Stimulated activated CD8-positive, alpha-beta memory T cell treated with anti-CD3 and anti-CD28 coated beads, Interleukin-4, amount 100 ng/mL, for 24 hours (primary cell): ENCODE measurements at places on chromosomes 5 and 9.

DNA sequence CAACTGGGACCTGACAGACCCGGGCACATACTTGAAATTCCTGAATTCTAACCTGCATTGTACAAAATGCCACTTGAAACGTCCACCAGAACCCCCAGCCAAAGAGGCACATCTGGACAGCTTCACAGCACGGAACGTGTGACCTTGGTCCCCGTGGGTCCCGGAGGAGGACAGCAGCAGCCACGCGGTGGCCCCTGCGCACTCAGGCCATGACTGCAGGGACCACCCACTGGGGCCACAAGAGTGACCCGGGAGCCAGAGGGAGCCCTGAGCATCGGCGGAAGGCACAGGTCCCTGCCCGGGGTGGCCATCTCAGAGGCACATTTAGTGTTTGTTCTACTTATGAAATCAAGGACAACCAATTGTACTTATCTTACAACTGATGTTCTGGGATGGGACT lies 2.1 kb upstream of the SNAPC4 start:
- no peak for DNase-seq

DNA sequence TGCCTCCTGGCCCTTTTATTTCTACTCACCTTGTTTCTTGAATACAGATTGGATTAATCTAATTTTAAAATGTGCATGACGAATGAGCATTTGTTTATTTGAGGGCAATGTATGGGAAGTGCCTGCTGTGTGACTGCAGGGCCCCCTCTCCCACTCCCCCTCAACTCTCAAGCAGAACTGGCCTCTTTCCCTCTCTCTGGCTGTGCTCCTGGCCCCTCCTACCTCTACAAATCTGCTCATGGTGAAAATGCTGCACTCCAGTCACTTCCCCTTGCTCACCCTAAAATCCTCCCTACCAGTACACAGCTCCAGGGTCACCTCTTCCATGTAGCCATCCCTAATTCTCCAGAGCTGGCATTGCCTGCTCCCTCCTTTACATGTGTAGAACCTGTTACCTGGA lies 17.2 kb upstream of the NDST1 start:
- no peak for DNase-seq

DNA sequence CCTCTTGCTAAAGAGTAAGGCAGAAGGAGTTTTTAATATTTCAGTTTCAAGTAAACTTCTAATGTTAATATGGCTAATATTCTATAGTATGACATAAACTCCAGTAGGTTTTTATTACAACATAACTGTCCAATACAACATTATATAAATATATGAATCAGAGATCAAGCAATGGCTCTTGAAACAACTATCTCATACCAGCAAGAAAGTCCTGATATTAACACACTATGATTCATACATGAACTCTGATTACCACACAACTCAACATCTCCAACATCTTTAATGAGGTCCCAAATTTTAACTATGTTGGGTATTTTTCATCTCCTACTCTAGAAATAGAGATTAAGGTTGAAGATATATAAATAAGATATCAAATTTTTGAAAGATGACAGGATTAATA lies 878.3 kb downstream of the TLE1 start:
- DNase-seq: no peak

- no peak for DNase-seq
Observed at GRCh38 chr5:60529001-60529400, 171.0 kb downstream of the DEPDC1B start.

DNA sequence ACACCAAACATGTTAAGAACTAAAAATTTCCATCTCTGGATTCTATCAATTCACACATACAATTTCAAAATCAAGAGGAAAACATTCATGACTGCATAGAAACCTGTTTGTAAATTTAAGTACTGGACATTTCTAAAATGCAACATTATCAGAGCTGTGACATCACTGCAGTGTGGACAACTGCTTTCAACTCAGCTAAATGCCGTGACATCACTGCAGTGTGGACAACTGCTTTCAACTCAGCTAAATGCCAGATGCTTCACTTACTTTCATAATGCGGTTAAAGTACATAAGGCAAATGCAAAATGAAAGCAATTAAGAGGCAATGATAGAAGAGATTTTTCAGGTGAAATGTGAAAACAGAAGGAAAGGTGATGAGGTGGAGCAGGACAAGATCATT lies 161.5 kb downstream of the ARL15 start:
- DNase-seq: no peak

GRCh38 chr9:133952598-133953550 lies 39.2 kb downstream of the VAV2 start:
- DNase-seq: no peak

GRCh38 chr9:84271531-84271900 lies 69.0 kb downstream of the SLC28A3 start:
- no peak for DNase-seq

DNA sequence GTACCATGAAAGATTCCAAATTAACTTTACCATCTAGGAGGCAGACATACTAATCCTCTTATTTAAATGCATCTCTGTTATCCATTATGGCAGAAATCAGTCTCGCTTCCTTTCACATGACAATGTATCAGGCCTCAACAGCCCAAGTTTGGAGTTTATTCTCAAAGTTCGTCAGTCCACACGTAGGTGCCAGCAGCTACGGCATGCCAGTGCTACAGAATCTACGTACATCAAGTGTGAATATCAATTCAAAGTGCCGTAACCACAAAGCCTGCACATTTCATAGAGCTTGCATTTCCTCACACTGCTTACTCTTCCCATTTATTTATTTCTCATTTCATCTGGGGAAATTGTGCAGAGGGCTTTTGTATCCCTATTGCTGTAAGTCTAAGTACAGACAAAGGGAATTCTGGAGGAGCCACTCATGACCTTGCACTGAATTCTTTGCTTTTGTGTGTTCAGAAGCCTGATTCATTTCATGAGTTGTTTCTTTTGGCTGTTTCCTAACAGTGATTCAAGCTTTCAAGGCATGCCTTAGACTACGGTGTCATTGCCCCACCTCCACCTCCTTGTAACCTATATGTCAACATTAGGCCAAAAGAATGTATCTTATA lies 10.0 kb downstream of the ENC1 start:
- DNase-seq: no peak

- DNase-seq: no peak
Observed at GRCh38 chr9:133235549-133236222, 26.6 kb upstream of the OBP2B start.

DNA sequence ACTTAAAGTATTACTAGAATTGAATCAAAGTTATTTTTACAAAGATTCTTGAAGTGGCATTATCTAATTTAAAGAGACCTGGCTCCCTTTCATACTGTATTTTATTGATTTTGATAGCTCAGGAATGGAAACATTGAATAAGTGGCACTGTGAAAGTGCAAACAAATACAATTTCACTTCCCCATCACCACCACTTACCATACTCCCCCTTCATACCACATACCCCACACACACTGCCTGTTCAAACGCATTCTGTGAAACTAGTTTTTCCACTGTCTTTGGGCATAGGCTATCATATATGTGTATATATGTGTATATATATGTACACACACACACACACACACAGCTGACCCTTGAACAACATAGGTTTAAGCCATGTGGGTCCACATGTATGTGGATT lies 62.1 kb upstream of the ATG10 start:
- no peak for DNase-seq

- no peak for DNase-seq
Observed at GRCh38 chr5:54822324-54822687, 163.1 kb downstream of the ESM1 start.

DNA sequence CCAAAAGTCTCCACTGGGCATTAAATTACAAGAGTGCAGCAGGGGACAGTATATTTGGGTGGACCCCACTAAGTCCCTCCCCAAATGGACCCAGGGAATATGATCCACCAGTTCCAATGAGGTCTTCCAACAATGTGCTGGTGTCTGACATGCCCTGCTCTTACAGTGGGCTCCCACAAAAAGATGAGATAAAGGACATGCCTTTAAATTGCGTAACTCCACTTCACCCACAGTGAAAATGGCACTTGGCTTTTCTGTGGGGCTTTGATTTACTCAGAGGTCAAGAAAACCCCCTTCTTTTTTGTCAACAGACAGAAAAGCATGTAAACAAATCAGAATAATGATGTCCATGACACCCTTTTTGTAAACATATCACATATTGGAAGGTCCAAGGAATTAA lies 336.5 kb downstream of the EBF1 start:
- no peak for DNase-seq

GRCh38 chr5:66710557-66711088 lies 114.4 kb downstream of the MAST4 start:
- no peak for DNase-seq

DNA sequence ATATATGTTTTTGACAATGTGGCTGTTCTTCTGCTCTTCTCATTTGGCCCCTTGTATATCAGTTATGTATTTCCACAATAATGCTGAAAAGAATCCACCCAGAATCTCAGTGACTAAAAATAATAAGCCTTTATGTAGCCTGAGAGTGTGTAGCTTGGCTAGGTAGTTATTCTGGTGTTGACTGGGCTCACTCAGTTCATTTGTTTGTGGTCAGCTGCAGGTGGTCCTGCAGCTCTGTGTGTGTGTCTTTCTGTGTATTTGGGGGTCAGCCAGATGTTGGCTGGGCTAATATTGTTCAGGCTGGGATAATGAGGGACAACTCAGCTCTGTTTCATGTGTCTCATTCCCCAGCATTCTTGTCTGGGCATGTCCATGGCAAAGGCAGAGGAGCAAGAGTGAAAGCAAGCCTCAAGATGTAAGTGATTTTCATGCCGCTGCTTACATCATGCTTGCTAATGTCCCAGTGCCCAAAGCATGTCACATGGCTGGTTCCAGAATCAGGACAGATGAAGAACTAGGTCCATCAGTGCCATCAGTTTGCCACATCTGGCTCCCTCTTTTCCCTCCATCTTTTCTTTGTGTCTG lies 162.8 kb downstream of the KCTD16 start:
- no peak for DNase-seq

- DNase-seq: no peak
Observed at GRCh38 chr9:5712651-5713390, 83.9 kb downstream of the RIC1 start.
